ENCODE measurements at places on chromosomes 3 and 15. TPM values are rescaled to one million over a fixed set of nuclear protein-coding genes. Genes with fewer than 3 reads are reported as not detected.
A peak's percentile ranks its signal among the peaks of the same experiment; 100 is the strongest.

DNA sequence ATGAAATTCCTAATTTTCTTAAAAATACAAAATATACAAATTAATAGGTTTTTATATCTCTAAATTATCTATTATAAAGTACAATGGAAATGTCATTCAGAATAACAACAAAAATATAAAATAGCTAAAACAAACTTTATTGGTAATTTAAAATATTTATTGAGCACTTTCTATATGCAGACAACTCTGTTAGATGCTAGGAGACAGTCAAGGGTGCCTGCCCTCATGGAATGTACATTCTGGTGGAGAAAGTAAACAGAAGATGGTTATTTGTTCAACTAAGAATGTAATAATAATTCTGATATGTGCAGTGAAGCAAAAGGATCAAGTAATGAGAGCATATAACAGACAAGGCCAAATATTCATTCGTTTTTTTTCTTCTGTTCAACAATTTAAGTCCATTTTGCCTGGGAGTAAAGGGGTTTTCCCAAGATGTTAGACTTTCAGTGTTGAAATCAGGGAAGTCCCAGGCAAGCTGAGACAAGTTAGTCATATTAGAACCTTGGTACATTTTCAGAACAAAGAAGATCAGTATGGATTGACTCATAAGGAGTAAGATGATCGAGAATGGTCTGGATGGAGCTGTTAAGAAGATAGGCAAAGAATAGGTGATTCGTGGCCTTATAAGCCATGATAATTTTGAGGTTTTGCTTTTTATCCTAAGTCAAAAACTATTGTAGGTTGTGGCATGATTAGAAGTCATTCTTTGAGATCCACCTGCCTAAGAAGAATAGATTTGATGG lies 150.2 kb upstream of the MLF1 start:
- no peaks in the 10 kb centered on the region for H3K27me3 ChIP-seq
- no peak overlapping the region for H3K27ac ChIP-seq
- DNase-seq = no peak
- peaks cover 3% of the 10 kb centered on the region for H3K36me3 ChIP-seq
- no peak overlapping the region for H3K4me3 ChIP-seq

- DNase-seq = peak; percentile 65
- H3K36me3 ChIP-seq = no peaks in the 10 kb centered on the region
- H3K27me3 ChIP-seq = peaks cover 52% of the 10 kb centered on the region
- no peaks in the 10 kb centered on the region for H3K4me1 ChIP-seq
Observed at GRCh38 chr15:94576889-94577533, 345.6 kb downstream of the MCTP2 start.

DNA sequence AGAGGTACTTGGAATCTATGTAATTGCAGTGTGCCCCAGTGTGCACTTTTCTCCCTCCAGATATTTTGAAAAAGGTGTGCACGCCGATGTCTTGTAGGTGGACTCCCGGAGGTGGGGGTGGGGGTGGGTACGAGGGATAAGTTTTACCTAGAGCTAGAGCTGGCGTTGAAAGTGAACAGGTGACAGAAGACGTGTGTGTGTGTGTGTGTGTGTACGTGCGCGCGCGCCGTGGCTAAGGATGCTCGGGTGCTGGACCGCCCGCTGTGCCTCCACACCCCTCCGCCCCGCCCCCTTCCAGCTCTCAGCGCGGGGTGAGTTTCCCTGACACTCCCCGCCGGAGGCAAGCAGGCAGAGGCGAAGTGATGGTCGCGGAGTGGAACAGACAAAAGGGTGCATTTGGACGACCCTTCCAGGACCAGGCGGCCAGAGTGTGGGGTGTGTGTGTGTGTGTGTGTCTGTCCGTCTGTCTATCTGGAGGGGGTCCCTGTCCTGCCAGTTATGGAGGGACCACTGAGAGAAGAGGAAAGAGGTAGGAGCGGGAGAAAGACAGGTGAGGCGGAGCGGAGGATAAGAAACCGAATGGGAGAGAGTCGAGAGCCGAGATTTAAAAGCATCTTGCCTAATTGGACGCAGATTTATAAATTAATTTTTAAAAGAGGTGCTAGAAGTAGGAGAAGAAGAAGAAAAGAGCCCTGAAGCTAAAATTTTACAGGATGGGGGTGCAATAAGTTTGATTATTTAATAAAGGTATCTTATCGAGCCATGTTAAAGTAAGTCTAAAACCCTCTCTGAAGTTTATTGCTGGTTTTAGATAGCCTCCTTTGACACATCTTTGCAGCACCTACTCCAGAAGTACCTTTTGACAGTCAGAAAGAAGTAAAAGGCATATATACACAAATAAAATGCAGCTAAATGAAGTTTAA lies 335.8 kb upstream of the THRB start:
- no peak overlapping the region for H3K27ac ChIP-seq
- H3K27me3 ChIP-seq = peaks cover 23% of the 10 kb centered on the region
- no peaks in the 10 kb centered on the region for H3K36me3 ChIP-seq
- H3K4me3 ChIP-seq = no peak overlapping the region

GRCh38 chr3:168121184-168122017 lies 25.7 kb upstream of the GOLIM4 start:
- no peak overlapping the region for H3K4me3 ChIP-seq
- no peaks in the 10 kb centered on the region for H3K36me3 ChIP-seq
- no peaks in the 10 kb centered on the region for H3K4me1 ChIP-seq
- peaks cover 2% of the 10 kb centered on the region for H3K27me3 ChIP-seq

Gene SLC25A38
- total RNA-seq = 55.9 TPM

GRCh38 chr3:29067007-29067406 lies 213.9 kb upstream of the RBMS3 start:
- H3K36me3 ChIP-seq = no peaks in the 10 kb centered on the region
- no peak for DNase-seq
- H3K27ac ChIP-seq = no peak overlapping the region
- H3K27me3 ChIP-seq = no peaks in the 10 kb centered on the region
- no peaks in the 10 kb centered on the region for H3K4me1 ChIP-seq
- H3K4me3 ChIP-seq = no peak overlapping the region

Gene ITGB5
- 1.2 TPM for total RNA-seq

Gene CYP1A1
- total RNA-seq = 2.8 TPM
